ENCODE measurements at places on chromosomes 1 and 21. TPM values are rescaled to one million over a fixed set of nuclear protein-coding genes. Genes with fewer than 3 reads are reported as not detected.

- H3K27ac ChIP-seq: no peak overlapping the region
- H3K4me1 ChIP-seq: no peaks in the 10 kb centered on the region
Measured at GRCh38 chr21:35428489-35428888, 379.4 kb upstream of the RUNX1 start.

DNA sequence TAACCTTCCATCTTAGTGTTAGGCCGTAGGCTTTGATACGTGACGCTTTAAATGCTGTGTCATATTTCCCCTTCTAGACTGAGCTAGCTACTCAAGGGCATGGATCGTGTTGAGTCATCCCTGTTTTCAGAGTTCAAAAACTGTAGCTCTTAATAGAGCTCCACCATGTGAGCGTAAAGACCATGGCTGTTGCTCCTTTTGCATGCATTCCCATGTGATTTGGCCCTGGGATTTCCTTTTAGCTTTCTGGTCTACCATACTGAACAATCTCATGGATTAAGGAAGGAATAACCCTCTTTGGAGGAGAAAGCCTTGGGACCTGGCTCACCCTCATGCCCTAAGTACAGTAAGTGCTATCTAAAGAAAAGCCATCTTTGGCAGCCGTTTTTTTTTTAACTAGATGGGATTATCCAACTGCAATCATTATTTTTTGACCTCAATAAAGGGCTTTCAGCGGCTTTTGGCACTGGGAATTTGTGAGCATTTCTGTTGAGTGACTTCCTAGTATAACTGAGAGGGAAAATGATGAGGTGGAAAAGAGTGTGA, 76.6 kb downstream of the PLPP3 start:
- DNase-seq: no peak
- no peaks in the 10 kb centered on the region for H3K4me1 ChIP-seq
- no peak overlapping the region for H3K27ac ChIP-seq
- peaks cover 20% of the 10 kb centered on the region for H3K36me3 ChIP-seq
- no peaks in the 10 kb centered on the region for H3K27me3 ChIP-seq

DNA sequence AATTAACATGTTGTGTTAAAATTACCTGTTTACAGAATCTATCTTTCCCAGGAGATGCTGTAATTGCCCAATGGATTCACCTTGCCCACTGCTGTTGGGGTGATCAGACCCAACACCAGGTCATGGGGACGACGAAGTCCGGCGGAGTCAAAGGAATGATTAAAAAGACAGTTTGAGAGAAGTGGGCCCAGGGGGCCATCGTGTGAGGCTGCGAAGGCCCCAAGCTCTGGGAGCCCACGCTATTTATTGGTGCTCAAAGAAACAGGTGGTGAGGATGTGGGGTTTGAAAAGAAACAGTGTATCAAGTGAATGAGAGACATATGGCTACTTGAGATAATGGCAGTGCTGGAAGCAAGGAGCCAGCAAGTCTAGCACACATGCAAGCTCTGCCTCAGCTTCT, 16.3 kb upstream of the L1TD1 start:
- H3K36me3 ChIP-seq: no peaks in the 10 kb centered on the region
- H3K27me3 ChIP-seq: no peaks in the 10 kb centered on the region
- no peak overlapping the region for H3K4me3 ChIP-seq
- H3K27ac ChIP-seq: no peak overlapping the region
- H3K4me1 ChIP-seq: peaks cover 36% of the 10 kb centered on the region

DNA sequence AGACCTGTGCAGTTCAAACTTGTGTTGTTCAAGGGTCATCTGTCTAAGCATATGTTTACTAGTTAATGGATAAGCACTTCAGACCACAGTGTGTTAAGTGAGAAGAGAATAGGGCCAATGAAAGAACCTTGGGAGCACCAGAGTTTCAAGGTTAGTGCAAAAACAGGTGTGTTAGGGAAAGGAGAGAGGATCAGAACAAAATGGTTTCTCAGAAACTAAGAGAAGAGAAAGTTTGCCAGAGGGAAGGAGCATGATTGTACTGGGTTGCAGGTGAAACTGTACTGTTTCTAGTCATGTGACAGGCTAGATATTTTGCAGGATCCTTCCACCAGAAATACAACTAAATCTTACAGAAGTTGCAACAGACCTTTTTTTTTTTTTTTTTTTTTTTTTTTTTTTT, 23.3 kb downstream of the RPRD2 start:
- no peaks in the 10 kb centered on the region for H3K36me3 ChIP-seq
- H3K27me3 ChIP-seq: no peaks in the 10 kb centered on the region
- DNase-seq: no peak

DNA sequence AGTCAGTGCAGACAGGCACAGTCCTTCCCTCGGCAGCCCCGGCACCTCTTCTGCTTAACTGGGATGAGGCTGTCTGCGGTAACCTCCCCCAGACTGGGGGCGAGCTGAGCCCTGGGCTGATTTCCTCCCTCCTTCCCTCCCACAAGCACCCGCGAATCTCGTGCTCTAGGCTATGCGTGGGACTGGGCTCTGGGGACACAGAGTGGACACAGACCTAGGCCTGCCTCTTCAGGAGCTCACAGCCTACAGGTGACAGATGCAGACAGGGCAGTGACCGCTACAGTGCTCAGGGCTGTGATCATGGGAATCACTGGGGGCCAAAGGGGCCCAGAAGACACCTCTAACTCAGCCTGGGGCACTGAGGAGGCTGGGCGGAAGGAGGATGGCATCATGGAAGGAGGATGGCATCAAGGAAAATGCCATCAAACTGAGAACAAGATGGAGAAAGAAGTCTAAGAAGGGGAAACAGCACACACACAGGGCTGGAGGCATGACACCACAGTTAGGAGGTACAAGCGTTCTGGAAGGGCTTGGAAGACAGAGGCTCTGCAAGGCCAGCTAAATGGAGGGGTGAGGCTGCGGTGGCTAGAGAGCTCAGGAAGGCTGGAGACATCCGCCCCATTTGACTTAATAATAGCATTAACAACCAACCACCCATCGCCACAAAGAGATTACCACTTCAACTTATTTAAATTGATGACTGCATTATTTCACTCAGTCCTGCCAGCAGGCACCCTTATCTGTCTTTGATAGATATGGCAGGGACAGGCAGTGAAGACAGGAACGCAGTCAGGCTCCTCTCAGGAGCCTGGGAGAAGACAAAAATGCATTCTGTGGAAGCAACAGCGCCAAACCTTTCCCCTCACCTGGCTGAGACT, 4.2 kb downstream of the TTC39A start:
- no peaks in the 10 kb centered on the region for H3K36me3 ChIP-seq
- no peak overlapping the region for H3K27ac ChIP-seq
- H3K4me1 ChIP-seq: peaks cover 10% of the 10 kb centered on the region
- no peak overlapping the region for H3K4me3 ChIP-seq
- no peak for DNase-seq

DNA sequence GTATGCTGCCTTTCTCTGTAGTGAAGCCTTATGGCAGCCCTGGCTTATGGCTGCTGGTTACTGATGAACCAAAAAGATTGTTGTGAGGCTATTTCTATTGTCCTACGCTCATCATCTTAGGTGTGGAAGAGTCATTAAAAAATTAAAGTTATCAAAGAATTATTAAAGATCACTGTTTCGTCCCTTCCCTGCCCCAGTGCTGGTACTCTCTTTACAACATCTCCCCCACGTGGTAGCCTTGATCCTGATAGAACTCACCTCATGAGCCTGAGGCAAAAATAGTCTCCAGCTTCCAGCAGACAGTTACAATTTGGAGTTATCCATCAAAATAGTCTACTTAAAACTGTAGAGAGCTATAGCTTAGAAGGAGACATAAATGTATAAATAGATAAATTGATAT, 201.5 kb downstream of the S1PR1 start:
- H3K4me1 ChIP-seq: no peaks in the 10 kb centered on the region
- no peak overlapping the region for H3K4me3 ChIP-seq
- H3K27ac ChIP-seq: no peak overlapping the region
- no peak for DNase-seq
- H3K27me3 ChIP-seq: no peaks in the 10 kb centered on the region

Gene AMPD1
- total RNA-seq: not detected

Gene FOXD2
- total RNA-seq: not detected

Gene RHD
- not detected for total RNA-seq

Data from H1 (cell line).